ENCODE measurements at places on chromosomes 2 and 18. TPM values are rescaled to one million over a fixed set of nuclear protein-coding genes. Genes with fewer than 3 reads are reported as not detected.

- peaks cover 19% of the 10 kb centered on the region for H3K4me1 ChIP-seq
- H3K36me3 ChIP-seq: no peaks in the 10 kb centered on the region
- H3K27ac ChIP-seq: no peak overlapping the region
- DNase-seq: no peak
- peaks cover 8% of the 10 kb centered on the region for H3K27me3 ChIP-seq
Measured at GRCh38 chr18:3265564-3266033, 3.7 kb downstream of the MYL12B start.

The SLC35G4 gene
- not detected for total RNA-seq

The SLC9A4 gene
- 0.12 TPM for total RNA-seq

GRCh38 chr2:1881502-1881901, 137.2 kb upstream of the PXDN start:
- peaks cover 3% of the 10 kb centered on the region for H3K4me1 ChIP-seq
- H3K27ac ChIP-seq: no peak overlapping the region
- no peaks in the 10 kb centered on the region for H3K36me3 ChIP-seq
- peaks cover 4% of the 10 kb centered on the region for H3K27me3 ChIP-seq
- no peak for DNase-seq

- H3K4me3 ChIP-seq: no peak overlapping the region
- no peak for DNase-seq
- no peaks in the 10 kb centered on the region for H3K4me1 ChIP-seq
- peaks cover 5% of the 10 kb centered on the region for H3K36me3 ChIP-seq
Measured at GRCh38 chr18:6397931-6398566, 16.7 kb downstream of the L3MBTL4 start.
